ENCODE measurements at places on chromosomes 2 and 18.

DNA sequence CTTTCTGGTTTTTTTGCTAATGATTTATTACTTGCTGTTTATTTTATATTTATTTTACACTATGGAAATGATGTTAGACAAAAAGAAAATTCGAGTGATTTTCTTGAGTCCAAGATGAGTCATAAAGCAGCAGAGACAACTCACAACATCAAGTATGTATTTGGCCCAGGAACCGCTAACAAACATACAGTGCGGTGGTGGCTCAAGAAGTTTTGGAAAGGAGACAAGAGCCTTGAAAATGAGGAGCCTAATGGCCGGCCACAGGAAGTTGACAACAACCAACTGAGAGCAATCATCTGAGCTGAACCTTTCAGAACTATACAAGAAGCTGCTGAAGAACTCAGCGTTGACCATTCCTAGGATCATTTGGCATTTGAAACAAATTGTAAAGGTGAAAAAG lies 594.1 kb downstream of the SATB2 start:
- DNase-seq, result no peak

- DNase-seq, result peak; percentile 36
Measured at GRCh38 chr2:188399159-188399558, 107.5 kb downstream of the GULP1 start.

DNA sequence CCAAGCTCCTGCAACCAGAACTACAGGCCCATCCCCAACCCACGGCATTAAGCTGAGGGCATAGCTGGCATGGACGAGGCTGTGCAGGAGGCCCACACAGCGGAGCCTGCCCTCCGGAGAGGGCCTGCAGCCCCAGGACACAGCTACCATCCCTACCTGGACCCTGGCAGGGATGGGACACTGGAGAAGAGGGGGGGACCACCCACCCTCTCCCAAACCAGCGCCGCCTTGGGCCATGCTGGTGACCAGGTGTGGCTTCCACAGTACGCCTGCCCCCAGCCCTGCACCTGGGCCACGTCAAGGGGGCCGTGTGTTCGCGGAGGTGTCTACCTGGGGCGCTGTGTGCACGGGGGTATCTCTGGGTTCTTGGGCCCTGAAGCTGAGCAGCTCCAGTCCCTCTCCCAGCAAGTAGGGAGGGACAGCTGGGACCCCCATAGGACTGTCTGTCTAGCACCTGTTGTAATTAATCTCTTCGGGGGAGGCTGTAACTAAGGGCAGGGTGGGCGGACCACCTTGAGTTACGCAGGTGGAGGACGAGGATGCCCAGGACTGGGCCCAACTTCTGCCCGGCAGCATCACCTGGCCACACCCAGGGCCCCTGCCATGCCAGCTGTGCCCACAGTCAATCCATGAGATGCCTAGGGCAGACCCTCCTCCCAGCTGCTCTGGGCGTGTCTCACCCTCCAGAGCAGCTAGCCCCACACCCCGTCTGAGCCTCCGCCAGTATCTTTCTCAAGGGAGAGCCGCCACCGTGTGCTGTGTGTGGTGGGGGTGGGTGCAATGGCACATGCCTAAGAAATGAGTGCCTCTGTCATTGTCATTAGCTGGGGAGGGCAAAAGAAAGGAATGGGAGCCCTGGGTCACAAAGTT lies 18.3 kb downstream of the HS6ST1 start:
- no peak for DNase-seq

GRCh38 chr18:78363556-78364387 lies 615.8 kb upstream of the SALL3 start:
- DNase-seq, result no peak
